A549 treated with Hydrocortisone at 1 μM for 4 hours (cell line): ENCODE measurements at places on chromosomes 16 and 17. TPM values are rescaled to one million over a fixed set of nuclear protein-coding genes. Genes with fewer than 3 reads are reported as not detected.

PDILT gene
- not detected in 5 replicates for total RNA-seq

ACE gene
- 1.6 to 3.1 TPM (median 2.4 TPM) in 5 replicates for total RNA-seq

WNK4 gene
- total RNA-seq = 1.0 to 1.7 TPM (median 1.2 TPM) in 5 replicates

USH1G gene
- total RNA-seq = 0.02 to 0.14 TPM (median 0.09 TPM) in 5 replicates

AHSP gene
- not detected in 5 replicates for total RNA-seq

APRT gene
- total RNA-seq = 261 to 448 TPM (median 400 TPM) in 5 replicates

KRTAP4-4 gene
- not detected in 5 replicates for total RNA-seq

CACNG5 gene
- total RNA-seq = 0.16 TPM in 1 of 5 replicates, not detected in the others

AKAP10 gene
- 20.3 to 26.5 TPM (median 23.8 TPM) in 5 replicates for total RNA-seq

VTN gene
- 17.1 to 25.8 TPM (median 20.1 TPM) in 5 replicates for total RNA-seq

RNF157 gene
- total RNA-seq = 8.2 to 11.2 TPM (median 10.6 TPM) in 5 replicates

CDR2L gene
- total RNA-seq = 65.6 to 80.7 TPM (median 75.4 TPM) in 5 replicates

ADCY7 gene
- total RNA-seq = 9.2 to 19.6 TPM (median 16.3 TPM) in 5 replicates

SMIM5 gene
- 0.59 to 1.1 TPM (median 0.89 TPM) in 5 replicates for total RNA-seq

METRNL gene
- 26.6 to 37.6 TPM (median 32.8 TPM) in 5 replicates for total RNA-seq

KRT15 gene
- 2.1 to 3.9 TPM (median 3.2 TPM) in 5 replicates for total RNA-seq

ADAMTS18 gene
- total RNA-seq = 0.01 to 0.02 TPM (median 0.02 TPM) in 3 of 5 replicates, not detected in the others

OTOA gene
- 0.05 to 0.16 TPM (median 0.09 TPM) in 5 replicates for total RNA-seq
